Effector CD8-positive, alpha-beta T cell (primary cell): ENCODE measurements at places on chromosomes 13 and 19.

DNA sequence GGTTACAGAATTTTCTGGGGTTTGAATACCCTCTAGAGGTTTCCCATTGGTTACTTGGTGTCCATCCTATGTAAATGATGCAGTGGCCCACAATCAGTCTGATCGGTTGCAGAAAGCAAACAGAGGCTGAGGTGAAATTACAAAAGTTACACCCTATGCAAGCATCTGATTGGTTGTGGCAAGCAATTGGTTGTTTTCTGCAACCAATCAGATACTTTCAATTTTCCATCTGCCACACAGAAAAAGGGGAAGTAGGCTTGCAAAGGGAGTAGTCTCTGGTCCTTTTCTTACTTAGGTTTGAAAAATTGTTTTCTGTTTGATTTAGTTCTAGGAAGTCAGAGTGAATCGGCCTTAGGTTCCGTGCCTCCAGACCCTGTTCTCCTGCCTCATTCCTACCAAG lies 93.1 kb downstream of the WTIP start:
- no peak for DNase-seq

DNA sequence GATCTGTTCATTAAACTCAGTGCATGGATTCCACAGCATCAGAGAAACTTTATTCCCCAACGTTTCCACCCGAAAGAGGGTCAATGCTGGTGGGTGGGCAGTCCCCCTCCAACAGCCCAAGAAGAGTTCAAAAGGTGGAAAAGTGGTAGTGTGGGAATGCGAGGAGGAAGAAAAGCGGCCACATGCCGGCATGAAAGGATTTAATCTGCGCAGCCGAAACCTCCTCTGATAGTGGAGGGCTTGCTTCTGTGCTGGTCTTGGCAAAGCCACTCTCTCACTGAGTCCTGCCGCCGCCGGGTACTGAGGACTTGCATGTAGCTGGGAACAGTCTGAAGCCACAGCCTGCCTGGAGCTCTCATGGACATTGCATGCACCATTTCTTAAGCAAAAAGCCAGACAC lies 136.2 kb upstream of the ZNF536 start:
- no peak for DNase-seq

GRCh38 chr19:41319500-41320184 lies 9.7 kb downstream of the CCDC97 start:
- DNase-seq = no peak

DNA sequence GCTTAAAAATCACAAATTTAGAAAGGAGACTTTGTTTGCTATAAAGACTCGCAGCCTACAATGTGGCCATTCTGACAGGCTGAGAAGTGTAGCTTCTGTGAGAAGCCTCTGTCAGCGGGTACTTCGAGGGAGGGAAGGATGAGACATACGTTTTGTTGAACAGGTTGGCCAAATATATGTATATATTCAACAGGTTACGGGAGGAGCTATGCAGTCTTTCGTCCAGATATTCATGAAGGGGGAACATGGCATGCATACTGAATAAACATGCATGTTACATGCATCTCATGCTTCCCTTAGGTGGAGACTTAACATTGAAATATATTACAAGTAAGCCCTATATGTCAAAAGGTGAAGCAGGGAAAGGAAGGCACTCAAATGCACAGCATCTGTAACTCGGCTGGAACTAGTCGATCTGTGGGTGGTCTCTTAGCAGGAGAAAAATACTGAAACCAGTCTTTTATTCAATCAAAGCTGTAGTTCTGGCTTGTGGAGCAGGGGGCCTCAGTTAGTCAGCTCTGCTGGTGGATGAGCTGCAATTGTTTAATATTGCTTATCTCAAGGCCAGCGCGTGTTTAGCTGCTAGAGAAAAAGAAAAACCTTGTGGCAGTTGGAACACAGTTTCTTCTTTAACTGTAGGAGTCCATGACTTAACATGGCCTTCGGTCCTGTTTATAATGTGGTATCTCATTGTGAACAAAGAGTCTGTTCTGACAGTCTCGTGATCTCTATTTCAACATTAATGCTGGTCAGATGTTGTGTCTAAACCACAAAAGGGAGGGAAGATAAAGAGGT lies 94.3 kb downstream of the FAM216B start:
- no peak for DNase-seq

DNA sequence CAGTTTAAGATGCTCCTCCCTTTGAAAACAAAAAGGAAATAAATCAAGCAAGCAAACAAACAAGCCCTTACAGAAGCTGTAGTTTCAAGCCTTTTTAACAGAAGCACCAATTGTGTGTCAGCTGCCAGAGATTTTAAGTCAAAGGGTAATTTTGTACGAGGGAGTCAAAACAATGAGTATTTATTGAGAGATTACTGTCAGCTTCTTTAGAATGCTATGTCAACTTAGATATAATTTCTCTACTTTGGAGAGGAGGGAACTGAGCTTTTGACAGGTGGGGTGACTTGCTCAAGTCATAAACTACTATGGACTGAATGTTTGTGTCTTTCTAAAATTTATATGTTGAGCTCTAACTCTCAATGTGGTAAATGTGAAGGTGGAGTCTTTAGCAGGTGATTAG lies 10.5 kb upstream of the CBY2 start:
- DNase-seq = no peak

GRCh38 chr13:49667773-49668172 lies 23.5 kb downstream of the EBPL start:
- no peak for DNase-seq

GRCh38 chr13:114078461-114079451 lies 53.7 kb downstream of the RASA3 start:
- DNase-seq = no peak

DNA sequence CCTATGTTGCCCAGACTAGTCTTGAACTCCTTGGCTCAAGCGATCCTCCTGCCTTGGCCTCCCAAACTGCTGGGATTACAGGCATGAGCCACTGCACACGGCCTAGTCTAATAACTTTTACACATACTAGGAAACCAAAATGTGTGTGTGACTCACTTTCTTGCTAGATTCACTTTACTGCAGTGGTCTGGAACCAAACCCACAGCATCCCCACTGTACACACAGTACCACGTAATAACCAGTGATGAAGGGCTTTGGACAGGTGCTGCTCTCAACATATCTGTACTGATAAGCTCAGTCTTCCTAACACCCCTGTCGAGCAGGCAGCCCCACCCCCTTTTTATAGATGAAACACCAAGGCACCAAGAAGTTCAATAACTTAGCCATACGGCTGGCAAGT lies 5.1 kb downstream of the DNMT1 start:
- DNase-seq = no peak

DNA sequence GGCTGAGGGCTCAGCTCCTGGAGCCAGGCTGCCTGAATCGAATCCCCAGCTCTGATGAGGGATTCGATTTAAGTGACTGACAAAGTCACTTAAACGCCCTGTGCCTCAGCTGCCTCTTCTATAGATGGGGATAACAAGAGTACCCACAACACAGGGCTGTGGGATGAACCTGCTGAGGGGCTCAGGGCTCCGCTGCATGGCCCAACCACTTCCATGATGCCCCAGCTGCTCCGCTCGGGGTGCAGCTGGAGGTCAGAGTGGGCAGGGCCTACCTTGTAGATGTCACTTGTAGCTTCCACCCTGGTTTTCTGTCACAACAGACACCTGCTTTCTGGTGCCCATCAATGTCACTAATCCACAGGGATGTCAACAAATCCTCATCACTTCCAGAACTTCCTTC lies 39.2 kb downstream of the STK24 start:
- DNase-seq = no peak

GRCh38 chr13:97328222-97328790 lies 105.7 kb upstream of the RAP2A start:
- no peak for DNase-seq

DNA sequence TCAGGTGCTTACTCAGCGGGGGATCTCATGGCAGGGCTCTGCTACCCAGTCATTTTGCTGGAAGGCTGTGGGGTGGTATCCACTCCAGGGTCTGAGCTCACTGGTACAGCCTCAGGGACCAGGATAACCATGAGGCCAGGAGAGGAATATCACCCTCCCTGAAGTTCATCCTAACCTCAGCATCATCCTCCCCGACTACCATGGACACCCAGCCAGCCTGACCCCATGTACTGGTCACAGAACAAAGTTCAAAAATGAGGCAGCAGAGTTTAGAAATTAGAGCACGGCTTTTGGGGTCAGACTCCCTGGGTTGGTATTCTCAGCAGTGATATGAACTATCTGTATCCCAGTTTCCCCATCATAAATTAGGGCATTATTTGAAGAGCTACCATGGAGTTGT lies 35.5 kb upstream of the RXFP2 start:
- no peak for DNase-seq

DNA sequence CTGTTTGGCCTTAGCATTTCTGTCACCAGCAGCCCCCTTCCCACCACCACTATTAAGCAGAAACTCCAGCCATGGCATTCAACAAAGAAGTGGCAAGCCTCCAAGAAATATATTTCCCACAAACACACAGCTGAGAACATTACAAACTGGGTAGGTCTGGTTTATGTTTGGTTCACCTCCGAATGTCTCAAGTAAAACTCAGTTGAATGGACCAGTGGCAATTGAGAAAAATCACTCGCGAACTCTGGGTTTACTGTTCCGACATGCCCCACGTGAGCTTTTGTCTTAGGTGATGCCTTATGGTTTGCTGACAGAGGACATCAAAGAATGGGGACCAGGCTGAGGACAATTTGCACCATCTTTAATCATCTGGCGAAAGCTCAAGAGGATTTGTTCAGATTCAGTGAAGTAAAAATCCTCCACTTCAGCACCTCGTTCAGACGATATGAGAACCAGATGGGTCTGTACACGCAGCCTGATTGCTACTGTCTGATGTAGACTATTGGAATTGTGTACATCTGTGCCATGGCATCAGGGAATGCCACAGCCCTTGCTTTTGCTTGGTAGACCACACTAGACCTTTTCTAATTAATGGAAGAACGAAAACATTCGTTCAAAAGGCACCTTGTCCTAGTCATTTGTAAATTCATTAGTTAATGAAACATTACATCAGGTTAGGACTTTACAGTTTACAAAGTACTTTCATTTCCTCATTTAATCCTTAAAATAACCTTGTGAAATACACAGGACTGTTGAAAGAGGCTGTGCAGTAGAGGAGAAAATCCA lies 59.4 kb downstream of the SLC10A2 start:
- DNase-seq = no peak

GRCh38 chr13:98896868-98897144 lies 81.1 kb downstream of the DOCK9 start:
- DNase-seq = no peak

GRCh38 chr19:4585556-4585955 lies 26.1 kb upstream of the SEMA6B start:
- DNase-seq = no peak

GRCh38 chr13:41282129-41282571 lies 18.8 kb upstream of the MTRF1 start:
- DNase-seq = no peak

DNA sequence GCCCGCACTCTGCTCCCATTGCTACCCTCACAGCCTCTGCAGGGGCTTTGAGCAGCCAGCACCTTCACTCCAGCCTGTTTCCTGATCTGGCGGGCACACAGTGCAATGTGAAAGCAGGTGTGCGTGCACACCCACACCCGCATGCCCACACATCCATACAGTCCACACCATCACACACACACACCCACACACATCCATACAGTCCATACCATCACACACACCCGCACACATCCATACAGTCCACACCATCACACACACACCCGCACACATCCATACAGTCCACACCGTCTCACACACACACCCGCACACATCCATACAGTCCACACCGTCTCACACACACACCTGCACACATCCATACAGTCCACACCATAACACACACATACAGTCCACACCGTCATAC lies 28.0 kb downstream of the PIAS4 start:
- DNase-seq = no peak

DNA sequence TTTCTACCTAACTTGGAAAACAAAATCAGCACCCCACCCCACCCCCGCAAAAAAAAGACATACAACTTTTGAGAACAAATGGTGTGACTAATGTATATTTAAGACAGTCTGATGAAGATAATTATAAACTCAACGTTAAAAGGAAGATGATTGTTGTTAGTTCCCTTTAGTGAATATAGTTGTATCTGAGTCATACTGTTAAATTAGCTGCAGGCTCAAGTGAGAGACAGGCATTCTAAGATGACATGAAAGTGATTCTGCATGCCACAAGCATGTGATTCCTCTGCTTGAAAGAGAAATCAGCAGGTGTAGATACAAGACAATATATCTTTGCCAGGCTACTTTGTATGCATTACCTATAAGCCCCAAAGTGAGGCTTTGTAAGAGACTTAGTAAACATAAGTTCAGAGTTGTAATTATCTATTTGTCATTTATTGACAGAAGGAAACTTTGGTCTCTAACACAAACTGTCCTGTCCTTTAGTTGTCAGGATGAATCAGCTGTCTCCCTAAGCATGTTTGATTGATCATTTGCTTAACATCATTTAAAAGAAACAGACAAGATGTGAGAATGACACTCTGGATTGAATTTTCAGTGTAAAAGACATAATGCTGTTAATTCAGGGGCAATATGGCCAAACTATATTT lies 319.4 kb upstream of the HTR2A start:
- DNase-seq = no peak

GRCh38 chr19:11881151-11881800 lies 6.3 kb upstream of the ZNF69 start:
- peak; percentile 32 for DNase-seq

DNA sequence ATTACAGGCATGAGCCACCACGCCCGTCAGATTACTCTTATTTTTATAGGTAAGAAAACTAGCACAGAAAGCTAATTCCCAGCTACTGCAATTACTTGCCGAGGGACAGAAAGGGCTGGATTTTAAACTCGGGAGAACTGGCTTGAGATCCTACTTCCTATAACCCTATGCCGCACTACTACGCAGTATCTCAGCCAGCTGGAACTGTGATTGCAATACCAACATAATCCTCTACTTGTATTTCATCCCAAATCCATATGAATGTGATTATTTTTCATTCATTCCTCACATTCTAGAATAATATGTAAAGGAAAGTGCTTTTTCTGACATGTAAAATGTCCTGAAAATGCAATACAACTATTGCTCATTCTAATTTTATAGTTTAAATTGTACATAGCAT lies 773.8 kb upstream of the GPC6 start:
- DNase-seq = no peak

DNA sequence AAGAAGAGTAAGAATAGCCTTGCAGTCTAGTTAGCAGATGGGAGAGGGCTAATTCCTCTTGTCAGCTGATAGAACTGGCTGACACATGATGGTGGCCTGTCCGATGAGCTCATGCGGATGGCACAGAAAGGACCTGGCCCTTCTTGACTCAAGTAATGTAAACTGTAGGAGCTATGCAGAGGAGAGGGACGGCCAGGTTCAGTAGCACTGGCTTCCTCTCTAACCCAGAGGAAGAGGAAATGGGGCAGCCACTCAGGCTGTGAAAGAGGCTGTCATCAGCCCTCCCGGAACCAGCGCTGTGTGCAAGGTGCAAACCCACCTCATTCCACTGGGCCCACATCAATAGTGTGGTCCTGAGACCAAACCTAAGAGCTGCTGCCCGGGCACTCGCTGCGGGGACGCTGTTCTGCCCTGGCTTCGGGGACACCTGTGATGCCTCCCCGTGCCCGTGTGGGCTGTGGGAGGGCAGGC lies 30.8 kb upstream of the USE1 start:
- DNase-seq = peak; percentile 3
